ENCODE measurements at places on chromosomes 12 and 14.

DNA sequence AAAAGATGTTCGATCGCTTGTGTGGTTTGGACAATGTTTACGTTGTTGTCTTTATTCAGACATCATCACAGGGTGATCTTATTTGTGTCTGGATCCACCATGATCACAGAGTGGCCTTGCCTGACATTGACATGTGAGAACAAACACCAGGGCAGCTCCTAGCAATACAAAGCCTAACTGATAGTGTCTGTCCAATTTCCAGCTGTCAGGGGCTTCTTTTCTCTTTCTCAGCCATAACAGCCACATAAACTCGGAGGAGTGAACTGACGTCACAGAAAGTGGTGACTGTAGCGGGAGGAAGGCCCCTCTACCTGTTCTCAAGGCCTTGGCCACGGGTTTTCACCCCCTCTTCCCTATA lies 5.8 kb upstream of the SLC6A13 start:
- DNase-seq, result no peak

- peak; percentile 92 for DNase-seq
Observed at GRCh38 chr12:118103201-118103600, 610 bp downstream of the VSIG10 start.

- DNase-seq, result no peak
Observed at GRCh38 chr14:100734031-100734990, 7.6 kb downstream of the DLK1 start.

DNA sequence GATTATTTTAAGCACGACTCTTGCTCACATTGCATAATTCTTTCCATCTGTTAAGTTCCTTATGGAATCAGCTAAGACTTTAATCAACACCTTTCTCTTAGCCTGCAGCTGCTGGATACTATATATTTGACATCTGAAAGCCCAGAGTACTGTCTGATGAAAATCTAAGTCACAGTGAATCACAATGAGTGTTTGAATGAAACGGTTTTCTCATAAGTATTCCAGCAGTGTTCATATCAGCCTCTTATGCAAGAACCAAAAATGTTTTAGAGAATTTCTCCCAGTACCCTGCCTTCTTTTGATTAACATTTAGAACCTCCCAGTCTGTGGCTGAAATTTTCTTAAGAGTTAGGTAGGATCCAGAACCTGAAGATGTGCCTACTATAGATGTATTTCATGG lies 55.6 kb downstream of the FRMD6 start:
- no peak for DNase-seq

DNA sequence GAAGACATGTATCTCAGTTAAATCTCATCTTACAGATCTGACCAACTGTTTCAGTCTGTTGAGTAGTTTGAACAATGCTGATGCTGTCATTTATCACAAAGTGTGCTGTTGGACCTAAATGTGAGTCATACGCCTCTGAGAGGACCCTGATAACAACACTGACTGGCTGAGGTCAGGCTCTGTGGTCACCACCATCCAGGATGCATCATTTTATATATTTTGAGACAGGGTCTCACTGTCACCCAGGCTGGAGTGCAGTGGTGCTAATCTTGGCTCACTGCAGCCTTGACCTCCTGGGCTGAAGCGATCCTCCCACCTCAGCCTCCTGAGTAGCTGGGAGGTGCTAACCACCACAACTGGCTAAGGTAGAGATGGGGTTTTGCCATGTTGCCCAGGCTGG lies 181.0 kb upstream of the RGS6 start:
- no peak for DNase-seq

DNA sequence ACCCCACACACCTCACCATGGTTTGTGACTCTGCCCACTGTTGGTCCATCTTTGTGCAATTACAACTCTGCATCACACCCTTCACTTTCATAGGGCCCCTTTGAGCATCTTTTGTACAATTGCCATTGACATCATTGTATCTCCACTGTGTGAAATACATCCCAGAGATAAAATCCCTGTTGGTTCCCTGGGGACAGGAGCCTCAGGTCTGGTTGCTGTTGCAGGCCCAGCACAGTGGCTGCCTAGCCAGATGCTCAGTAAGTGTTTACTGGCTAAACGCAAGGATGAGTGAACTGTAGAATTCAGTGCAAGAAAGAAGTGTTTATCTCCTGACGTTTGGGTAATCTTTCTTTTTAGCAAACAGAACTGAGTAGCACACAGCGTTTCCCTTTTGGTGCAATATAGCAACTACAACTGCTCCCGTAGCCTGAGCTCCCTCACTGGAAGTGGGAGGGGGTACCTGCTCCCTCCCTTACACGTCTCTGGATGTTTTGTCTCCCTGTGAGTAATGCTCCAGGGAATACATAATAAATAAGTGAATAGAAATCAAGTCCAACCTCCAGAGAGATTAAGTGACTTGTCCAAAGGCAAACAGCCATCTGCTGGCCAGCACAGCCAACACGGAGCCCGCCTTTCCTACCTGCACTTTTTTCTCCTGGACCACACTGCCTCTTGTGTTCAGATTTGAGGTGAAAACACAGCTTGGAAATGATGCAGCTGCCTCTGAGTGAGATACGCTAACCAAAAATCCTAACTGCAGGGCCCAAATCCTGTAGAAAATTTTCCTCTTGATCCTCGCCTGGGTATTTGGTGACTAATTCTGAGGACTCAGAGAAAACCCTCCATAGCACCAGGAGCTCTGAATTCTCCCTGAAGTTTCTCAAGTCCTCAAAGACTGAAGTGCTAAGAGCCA lies 27.4 kb downstream of the GALNT16 start:
- DNase-seq, result no peak

DNA sequence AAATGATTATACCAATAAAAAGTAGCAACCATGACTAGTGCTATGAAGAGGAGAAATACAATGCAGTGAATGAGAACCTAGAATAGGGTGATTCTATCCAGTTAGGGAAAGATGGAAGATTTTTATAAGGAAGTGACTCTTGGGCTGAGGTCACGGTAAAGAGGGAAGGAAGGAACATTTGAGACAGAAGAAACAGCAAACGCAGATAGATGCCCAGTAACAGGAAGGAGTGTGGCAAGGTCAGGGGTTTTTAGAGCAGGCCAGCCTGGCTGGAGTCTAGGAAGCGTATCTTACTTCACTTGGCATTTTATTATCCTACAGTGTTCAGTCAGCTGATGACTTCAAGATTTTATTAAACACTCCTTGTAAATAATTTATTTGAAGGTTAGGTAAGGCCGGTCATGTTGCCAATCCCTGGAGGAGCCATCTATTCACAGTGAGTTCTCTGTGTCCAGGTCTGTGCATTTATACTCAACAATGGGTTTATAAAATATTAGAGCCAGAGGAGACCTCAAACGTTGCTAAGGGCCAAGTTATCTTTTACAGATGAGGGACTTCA lies 170.6 kb downstream of the PRKCH start:
- DNase-seq, result no peak

GRCh38 chr14:105092171-105093037 lies 27.2 kb upstream of the GPR132 start:
- peak; percentile 74 for DNase-seq

- DNase-seq, result no peak
Observed at GRCh38 chr12:44155358-44155757, 319.5 kb downstream of the TMEM117 start.
